ENCODE measurements at places on chromosomes 2 and 18.

DNA sequence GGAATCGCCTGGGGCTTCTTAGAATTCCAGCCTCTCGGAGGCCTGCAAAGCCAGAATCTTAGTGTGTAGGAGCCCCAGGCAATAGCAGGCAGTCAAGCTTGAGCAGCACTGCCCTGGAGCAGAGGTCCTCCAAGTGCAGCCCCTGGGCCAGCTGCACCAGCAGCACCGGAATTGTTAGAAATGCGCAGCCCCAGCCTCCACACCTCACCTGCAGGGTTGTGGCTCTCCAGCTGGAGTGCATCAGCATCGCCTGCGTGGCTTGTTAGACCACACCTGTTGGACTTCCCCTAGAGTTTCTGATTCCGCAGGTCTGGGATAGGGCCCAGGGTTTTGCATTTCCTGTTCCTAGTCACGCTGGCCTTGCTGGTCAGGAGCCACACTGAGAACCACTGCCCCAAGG lies 100.3 kb downstream of the ASAP2 start:
- no peak for DNase-seq

- no peak for DNase-seq
Observed at GRCh38 chr2:219056896-219057708, 3.6 kb downstream of the IHH start.

DNA sequence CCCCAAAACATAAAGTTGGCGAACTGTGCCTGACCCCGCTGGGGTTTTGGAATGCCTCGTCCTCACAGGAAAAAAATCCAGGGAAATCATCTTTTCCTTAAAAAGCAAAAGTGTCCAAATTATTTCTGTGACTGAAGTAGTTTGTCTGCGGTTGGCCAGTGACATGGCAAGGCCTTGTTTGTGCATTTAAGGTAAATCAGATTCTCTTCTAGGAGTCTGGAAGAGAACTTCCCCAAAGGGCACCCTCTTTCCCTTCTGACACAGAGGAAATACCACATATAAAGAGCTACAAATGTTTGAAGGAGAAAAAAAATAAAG lies 737 bp upstream of the CYB5A start:
- no peak for DNase-seq

DNA sequence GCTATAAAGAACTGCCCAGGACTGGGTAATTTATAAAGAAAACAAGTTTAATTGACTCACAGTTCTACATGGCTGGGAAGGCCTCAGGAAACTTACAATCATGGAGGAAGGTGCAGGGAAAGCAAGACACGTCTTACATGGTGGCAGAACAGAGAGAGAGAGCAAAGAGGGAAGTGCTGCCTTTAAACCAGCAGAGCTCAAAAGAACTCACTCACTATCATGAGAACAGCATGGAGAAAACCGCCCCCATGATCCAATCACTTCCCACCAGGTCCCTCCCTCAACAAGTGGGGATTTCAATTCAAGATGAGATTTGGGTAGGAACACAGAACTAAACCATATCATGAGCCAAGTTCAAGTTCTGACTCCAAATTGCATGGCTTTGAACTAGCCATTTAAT lies 62.8 kb upstream of the PPP1CB start:
- DNase-seq = no peak

DNA sequence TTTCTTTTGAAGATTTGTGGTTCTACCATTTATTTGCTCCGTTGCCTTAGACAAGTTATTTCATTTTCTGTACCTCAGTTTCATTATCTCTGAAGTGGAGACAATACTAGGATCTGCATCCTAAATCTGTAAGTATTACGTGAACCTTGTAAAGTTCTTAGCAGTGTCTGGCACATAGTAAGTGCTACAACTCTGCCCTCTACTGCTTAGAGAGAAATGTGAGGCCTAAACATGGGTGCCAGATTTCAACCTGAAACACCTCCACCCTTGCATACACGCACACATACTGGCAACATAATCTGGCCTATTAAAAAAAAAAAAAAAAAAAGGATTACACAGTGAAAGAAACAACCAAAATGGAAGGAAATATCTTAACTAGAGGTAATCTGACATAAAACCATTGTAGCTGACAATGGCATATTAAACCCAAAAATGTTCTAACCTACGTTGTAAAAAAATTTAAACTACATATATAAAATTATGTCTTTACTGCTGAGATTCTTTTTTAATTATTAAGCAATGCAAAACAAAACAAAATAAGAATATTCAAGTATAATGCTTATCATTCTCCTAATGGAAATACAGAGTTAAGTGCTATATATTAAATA lies 132.6 kb downstream of the MAP2 start:
- DNase-seq = no peak

- DNase-seq = no peak
Observed at GRCh38 chr2:100928235-100928634, 73.9 kb upstream of the RPL31 start.

- no peak for DNase-seq
Observed at GRCh38 chr2:239519089-239519920, 118.5 kb upstream of the HDAC4 start.

GRCh38 chr18:987325-988186 lies 82.9 kb downstream of the ADCYAP1 start:
- no peak for DNase-seq

DNA sequence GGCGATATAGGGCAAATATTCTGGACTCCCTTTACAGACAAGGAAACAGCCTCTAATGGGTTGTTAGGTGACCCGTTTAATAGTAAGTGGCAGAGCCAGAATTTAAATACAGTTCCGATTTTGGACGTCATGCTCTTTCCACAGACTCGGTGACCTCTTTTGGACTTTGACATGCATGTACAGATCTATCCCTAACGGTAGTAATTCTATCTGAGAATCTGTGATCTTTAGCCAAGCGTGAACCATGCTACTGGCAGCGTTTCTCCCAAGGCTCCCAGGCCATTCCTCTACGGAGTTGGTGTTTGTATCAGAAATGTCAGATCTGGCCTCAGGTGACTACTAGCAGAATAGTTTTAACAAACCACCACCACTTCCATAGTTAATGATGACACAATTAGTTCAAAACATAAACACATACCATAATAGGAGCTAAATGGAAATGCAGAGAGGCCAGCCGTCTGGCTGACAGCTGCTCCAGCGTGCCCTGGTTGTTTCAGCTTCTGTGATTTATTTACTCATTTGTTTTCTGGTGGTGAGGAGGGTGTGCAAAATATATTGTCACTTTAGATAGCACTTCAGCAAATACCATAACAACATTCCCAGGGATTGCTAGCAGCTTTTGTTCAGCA lies 304.6 kb upstream of the LYPD1 start:
- no peak for DNase-seq

DNA sequence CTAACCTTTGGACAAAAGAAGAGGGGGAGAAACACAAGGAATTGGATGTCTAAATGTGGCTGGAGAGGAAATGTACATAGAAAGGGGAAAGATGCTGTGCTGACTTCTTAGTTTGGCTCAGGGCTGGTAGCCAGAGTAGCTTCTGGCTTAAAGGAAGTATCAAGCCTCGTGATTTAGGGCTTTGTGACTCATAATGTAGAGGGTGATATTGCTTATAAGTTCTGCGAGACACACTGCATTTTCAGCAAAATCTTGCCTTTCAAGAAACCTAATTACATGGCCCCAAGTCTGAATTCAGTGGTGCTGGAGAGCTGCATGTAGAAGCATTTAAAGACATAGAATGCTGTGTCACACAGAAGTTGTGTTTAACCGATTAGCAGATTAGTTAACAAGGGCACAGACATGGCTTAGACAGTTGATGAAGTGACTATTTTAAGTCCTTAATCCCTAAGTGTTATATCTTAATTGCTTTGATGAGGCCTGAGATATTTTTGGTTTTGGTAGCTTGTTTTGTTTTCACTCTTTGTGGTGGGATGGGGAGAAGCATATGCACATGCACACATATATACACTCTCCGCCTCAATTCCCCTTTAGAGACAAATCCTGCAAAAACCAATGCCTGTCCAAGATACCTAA lies 66.4 kb downstream of the EPAS1 start:
- DNase-seq = no peak

GRCh38 chr2:178702361-178702760 lies 104.9 kb downstream of the TTN start:
- DNase-seq = no peak

DNA sequence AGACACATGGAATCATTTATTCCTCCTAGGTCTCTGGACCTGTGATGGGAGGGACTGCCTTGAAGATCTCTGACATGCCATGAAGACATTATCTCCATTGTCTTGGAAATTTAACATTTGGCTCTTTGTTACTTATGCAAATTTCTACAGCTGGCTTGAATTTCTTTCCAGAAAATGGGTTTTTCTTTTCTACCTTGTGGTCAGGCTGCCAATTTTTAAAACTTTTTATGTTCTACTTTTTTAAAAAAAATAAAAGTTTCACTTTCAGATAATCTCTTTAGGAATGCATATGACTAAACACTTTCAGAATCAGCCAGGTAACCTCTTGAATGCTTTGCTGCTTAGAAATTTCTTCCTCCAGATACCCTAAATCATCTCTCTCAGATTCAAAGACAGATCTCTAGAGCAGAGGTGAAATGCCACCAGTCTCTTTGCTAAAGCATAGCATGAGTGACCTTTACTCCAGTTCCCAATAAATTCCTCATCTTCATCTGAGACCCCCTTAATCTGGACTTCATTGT lies 209.6 kb downstream of the RPRM start:
- DNase-seq = no peak

GRCh38 chr2:213241817-213242216 lies 42.4 kb upstream of the SPAG16 start:
- DNase-seq = no peak

DNA sequence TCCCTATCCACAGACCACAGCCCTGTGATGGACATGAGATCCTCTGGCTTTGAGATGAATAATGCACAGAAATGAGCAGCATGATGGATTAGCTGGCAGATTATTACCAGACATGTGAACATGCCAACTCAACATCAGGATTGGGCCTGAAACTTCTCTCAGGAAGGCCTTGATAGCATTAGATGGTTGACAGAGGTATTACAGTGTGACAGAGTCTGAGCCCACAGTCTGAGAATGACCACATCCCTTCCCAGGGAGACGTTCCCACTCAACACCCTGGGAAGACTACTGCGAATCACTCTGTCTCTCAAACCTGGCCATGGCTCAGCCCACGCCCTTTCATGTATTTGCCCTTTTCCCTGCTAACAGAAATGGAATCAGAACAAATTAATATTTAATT lies 66.9 kb downstream of the BCL11A start:
- no peak for DNase-seq

- no peak for DNase-seq
Observed at GRCh38 chr18:28075501-28075900, 101.4 kb downstream of the CDH2 start.

- no peak for DNase-seq
Observed at GRCh38 chr2:5940596-5941535, 248.7 kb downstream of the SOX11 start.

DNA sequence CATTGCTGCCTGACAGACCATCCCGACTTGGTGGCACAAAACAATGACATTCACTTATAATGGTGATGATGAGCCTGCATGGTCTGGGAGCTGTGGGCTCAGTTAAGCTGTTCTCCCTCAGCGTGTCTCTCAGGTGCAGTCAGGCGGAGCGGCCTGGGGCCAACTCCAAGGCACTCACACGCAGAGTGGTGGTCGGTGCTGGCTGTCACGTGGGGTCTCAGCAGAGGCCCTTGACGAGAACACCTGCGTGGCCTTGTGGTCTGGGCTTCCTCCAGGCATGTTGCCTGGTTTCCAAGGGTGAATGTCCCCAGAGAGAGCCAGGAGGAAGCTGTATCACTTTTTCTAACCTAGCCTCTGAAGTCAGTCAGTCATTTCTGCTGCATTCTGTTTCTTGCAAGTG lies 29.8 kb downstream of the ARMC9 start:
- no peak for DNase-seq

DNA sequence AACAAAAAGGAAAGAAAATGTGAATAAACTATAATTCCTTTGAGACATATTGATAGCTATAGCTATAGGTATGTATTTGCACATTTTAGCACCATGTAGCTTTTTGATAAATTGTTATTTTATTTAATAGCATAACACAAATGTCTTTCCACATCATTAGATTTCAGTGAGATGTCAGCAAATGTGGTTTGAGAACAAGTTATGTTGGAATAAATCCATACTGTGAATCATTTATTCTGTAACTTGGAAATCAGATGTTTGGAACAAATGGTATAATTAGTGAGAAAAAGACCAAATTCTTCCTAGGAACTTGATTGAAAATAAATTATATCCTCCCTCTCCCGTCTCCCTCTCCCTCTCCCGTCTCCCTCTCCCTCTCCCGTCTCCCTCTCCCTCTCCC lies 62.8 kb downstream of the NABP1 start:
- DNase-seq = no peak
